H9 (cell line): ENCODE measurements at places on chromosomes 6 and 20.

DNA sequence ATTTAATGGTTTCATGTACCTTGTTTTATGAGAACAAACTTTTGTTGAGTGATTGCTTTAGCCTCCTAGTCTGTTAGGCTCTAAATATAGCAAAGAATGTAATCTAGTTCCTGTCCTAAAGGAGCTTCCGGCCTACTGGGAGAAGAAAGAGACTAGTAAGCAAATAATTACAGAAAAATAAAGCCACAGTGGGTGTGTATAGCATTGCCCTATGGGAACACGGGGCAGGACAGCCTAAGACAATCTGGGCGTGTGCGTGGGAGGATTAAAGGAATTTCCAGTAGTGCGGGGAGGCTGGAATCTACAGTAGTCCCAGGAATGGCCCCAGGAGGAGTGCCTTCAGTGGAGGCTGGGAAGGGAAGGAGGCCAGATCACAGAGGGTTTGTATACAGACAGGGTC, 98.1 kb upstream of the AKAP12 start:
- no peak for DNase-seq

- no peak for DNase-seq
Observed at GRCh38 chr20:62306414-62307187, 3.8 kb downstream of the ADRM1 start.

GRCh38 chr6:89509777-89510281, 76.9 kb downstream of the ANKRD6 start:
- no peak for DNase-seq

- DNase-seq = no peak
Observed at GRCh38 chr6:10723567-10723881, 654 bp downstream of the TMEM14C start.

DNA sequence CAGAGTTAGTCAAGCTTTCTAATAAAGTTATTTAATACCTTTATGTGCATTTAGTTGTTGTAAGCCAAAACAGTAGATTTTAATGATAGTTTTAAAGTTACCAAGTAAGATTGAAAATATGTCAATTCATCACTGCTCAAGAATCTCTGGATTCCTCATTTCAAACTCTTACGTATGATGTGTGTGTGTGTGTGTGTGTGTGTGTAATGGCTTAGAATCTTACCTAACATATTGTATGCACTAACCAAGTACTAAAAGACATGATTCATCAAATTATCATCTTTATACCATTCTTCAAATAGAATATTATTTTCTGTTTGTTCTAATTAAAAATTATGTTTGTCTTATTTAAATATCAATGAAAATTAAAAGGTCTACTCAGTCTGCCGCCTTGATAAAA, 41.5 kb upstream of the ZNF337 start:
- DNase-seq = no peak

- no peak for DNase-seq
Observed at GRCh38 chr6:41077536-41077935, 4.8 kb downstream of the NFYA start.

- no peak for DNase-seq
Observed at GRCh38 chr6:137241481-137242038, 22.4 kb upstream of the IFNGR1 start.

DNA sequence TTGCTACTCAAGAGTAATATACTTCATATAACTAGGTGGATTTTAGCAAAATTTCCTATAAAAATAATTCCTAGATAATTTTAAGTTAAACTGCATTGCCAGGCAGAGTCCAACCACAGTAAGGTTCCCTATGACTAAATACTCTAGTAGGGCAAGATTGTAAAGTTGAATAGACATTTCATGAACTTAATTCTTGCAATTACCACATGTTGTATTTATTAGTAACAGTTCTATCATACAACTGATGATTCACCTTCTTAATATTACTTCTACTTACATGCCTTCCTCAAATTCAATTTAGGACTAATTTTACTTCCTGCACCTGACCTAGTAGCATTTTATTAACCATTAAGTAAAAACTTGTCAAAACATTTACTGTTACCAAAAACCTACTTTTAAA, 266.7 kb upstream of the THEMIS start:
- no peak for DNase-seq

- no peak for DNase-seq
Observed at GRCh38 chr6:19327241-19327640, 509.9 kb upstream of the ID4 start.
